ENCODE measurements at places on chromosomes 16 and 17.

GRCh38 chr16:677316-678190 lies 2.1 kb downstream of the RHBDL1 start:
- DNase-seq = no peak

DNA sequence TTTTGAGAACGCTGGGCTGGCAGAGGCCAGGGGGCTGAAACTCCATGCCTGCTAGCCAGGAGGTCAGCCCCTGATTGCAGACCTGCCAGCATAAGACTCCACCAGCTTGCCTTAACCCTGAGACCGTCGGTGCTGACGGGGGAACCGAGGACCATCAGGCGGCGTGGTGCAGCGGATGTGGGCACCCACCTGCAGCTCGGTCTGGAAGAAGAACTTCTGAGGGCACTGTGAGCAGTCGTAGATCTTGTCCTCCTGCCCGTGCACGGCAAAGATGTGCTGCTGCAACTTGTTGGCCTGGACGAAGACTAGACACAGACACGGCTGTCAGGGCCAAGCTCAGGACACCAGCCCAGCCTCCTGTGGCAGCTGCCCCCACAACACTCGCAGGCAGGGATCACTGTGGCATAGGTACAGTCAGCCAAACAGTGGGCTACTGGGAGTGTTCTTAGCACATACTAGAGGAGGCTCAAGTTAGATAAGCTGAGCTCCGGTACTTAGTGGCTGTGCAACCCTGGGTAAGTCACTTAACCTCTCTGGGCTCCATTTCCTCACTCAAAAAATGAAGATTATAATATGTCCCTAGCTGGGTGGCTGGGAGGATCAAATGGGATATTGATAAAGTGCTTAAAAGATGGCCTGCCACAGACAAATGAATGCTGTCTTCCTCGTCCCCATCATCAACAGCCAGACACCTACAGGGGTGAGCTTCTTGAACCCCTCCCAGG lies 150.0 kb downstream of the C16orf78 start:
- no peak for DNase-seq

GRCh38 chr17:7806587-7806986 lies 27.4 kb upstream of the KDM6B start:
- DNase-seq = no peak

DNA sequence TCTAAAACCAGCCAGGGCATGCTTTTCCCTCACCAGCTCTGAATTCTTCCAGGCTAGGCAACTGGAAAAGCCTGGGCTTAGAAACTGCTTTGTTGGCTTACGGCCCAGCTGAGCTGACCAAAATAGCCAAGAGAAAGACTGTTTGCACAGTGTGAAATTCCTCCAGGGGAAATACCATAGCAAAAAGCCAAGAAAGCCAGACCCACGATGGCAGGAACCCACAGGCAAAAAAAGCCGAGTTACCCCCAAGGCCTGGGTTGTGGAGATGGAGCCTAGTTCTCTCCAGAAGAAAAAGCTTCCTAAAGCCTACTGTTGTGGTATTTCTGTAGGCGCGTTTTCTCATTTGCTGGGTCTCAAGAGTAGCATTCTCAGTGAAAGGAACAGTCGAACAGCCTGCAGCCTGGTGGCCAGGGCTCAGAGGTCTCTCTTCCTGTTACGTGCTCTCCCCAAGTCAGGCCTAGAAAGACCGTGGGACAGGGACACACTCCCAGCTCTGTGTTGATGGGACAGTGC lies 9.2 kb downstream of the SP2 start:
- DNase-seq = no peak

All from NCI-H460 (cell line).